Effector memory CD8-positive, alpha-beta T cell (primary cell): ENCODE measurements at places on chromosomes 2 and 18.

GRCh38 chr2:27771202-27771547 lies 344 bp upstream of the MRPL33 start:
- H3K27me3 ChIP-seq = peaks cover 3% of the 10 kb centered on the region
- peaks cover 21% of the 10 kb centered on the region for H3K36me3 ChIP-seq
- H3K4me3 ChIP-seq = peak overlapping the region; percentile 99
- peak overlapping the region; percentile 100 for H3K27ac ChIP-seq
- H3K4me1 ChIP-seq = peaks cover 39% of the 10 kb centered on the region

- no peak overlapping the region for H3K27ac ChIP-seq
- no peaks in the 10 kb centered on the region for H3K4me1 ChIP-seq
- no peak overlapping the region for H3K4me3 ChIP-seq
These were observed 71.6 kb upstream of the SPTBN1 start for GRCh38 chr2:54384301-54385203.

- no peaks in the 10 kb centered on the region for H3K27me3 ChIP-seq
- no peak for DNase-seq
- peaks cover 31% of the 10 kb centered on the region for H3K4me1 ChIP-seq
- no peak overlapping the region for H3K4me3 ChIP-seq
These were observed 81.6 kb downstream of the LBH start for GRCh38 chr2:30312916-30313315.

- H3K4me3 ChIP-seq = no peak overlapping the region
- no peak for DNase-seq
- peaks cover 39% of the 10 kb centered on the region for H3K36me3 ChIP-seq
- H3K4me1 ChIP-seq = peaks cover 8% of the 10 kb centered on the region
- no peaks in the 10 kb centered on the region for H3K27me3 ChIP-seq
- no peak overlapping the region for H3K27ac ChIP-seq
These were observed 107.9 kb downstream of the RNF144A start for GRCh38 chr2:7025082-7025481.

- peaks cover 4% of the 10 kb centered on the region for H3K36me3 ChIP-seq
- H3K27ac ChIP-seq = no peak overlapping the region
- H3K4me3 ChIP-seq = no peak overlapping the region
- H3K4me1 ChIP-seq = no peaks in the 10 kb centered on the region
- DNase-seq = no peak
- H3K27me3 ChIP-seq = no peaks in the 10 kb centered on the region
These were observed 207.1 kb downstream of the TDRD15 start for GRCh38 chr2:21330786-21331391.

- no peak for DNase-seq
- H3K27ac ChIP-seq = no peak overlapping the region
- no peak overlapping the region for H3K4me3 ChIP-seq
- H3K4me1 ChIP-seq = peaks cover 4% of the 10 kb centered on the region
These were observed 13.8 kb upstream of the ZBTB7C start for GRCh38 chr18:48422947-48423378.

GRCh38 chr2:66985906-66986305 lies 411.2 kb upstream of the ETAA1 start:
- no peak for DNase-seq
- H3K27ac ChIP-seq = no peak overlapping the region
- no peak overlapping the region for H3K4me3 ChIP-seq
- no peaks in the 10 kb centered on the region for H3K4me1 ChIP-seq
- H3K27me3 ChIP-seq = no peaks in the 10 kb centered on the region

GRCh38 chr2:124805060-124805459 lies 780.0 kb downstream of the CNTNAP5 start:
- no peak for DNase-seq
- no peaks in the 10 kb centered on the region for H3K36me3 ChIP-seq
- no peaks in the 10 kb centered on the region for H3K4me1 ChIP-seq
- no peaks in the 10 kb centered on the region for H3K27me3 ChIP-seq

DNA sequence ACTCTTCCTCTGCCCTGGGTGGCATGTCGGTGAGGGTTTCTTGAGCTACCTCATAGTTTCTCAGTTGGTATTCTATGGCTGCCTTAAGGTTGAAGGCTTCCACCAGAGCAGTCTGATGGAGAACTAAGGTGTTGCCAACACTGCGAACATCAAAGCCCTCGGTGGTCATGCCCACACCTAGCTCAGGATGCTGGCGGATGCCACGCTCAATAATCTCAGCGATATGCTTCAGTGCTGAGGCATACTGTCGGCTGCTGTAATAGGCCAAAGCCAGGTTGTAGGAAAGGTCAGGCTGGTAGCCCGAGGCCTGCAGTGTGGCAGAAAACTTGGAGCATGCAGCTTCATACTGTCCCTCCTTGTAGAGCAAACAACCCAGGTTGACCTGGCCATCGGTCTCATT lies 225.3 kb downstream of the AGPS start:
- peaks cover 12% of the 10 kb centered on the region for H3K4me1 ChIP-seq
- no peak for DNase-seq
- peak overlapping the region; percentile 100 for H3K27ac ChIP-seq
- H3K27me3 ChIP-seq = peaks cover 7% of the 10 kb centered on the region

DNA sequence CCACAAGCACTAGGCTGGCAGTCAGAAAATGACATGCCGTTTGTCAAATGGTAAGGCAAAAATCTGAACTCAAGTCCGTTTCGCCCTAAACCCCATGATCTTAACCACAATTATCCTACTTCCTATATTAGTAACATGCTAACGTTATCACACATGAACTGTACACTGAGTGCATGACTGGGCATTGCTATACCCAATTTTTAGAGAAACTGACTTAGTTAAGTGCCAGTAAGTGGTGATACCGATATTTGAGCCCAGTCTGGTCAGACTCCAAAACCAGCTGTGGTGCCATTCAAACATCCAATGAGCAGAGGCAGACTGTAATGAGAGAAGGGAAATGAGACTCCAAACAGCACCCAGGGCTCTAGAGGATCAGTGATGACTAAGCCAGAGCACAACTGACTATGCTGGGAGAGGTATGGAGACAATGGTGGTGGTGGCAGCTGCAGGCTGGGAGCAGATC lies 311.7 kb upstream of the PKDCC start:
- H3K4me3 ChIP-seq = no peak overlapping the region
- DNase-seq = no peak
- peaks cover 38% of the 10 kb centered on the region for H3K27me3 ChIP-seq
- H3K36me3 ChIP-seq = no peaks in the 10 kb centered on the region
- H3K27ac ChIP-seq = no peak overlapping the region

DNA sequence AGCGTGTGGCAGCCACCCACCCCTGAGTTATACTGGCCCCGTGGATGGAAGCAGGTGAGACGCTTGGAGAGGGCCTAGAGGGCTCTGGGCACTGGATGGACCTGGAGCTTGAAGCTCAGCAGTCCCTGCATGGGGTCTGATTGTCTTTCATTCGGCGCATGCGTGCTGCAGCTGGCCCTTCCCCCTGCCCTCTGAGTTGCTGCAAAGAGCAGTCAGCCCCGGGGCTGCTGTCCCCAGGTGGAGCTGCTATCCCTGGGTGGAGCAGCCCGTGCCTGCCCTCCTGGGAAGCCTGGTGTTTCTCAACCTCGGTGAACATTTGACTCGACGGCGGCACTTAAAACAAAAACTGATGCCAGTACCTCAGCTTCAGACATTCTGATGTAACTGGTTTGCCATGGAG lies 29.6 kb downstream of the IGFBP5 start:
- H3K4me3 ChIP-seq = no peak overlapping the region
- H3K27ac ChIP-seq = no peak overlapping the region
- peaks cover 32% of the 10 kb centered on the region for H3K27me3 ChIP-seq
- DNase-seq = no peak

DNA sequence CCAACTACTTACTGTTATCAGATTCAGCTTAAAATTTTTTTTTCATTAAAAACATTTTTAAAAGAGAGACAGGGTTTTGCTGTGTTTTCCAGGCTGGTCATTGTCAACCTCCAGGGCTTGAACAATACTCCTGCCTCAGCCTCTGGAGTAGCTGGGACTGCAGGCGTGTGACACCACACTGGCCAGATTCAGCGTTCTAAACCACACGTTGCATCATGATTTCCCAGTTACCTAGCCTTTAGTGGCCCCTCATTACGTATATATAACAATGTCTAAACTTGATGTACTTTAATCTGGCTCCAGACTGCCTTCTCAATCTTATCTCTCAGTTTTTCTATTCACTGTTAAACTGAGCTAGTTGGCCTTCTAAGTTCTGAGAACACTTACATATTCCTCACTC lies 89.6 kb downstream of the COMMD1 start:
- H3K36me3 ChIP-seq = no peaks in the 10 kb centered on the region
- peak overlapping the region; percentile 25 for H3K27ac ChIP-seq
- H3K4me1 ChIP-seq = no peaks in the 10 kb centered on the region

DNA sequence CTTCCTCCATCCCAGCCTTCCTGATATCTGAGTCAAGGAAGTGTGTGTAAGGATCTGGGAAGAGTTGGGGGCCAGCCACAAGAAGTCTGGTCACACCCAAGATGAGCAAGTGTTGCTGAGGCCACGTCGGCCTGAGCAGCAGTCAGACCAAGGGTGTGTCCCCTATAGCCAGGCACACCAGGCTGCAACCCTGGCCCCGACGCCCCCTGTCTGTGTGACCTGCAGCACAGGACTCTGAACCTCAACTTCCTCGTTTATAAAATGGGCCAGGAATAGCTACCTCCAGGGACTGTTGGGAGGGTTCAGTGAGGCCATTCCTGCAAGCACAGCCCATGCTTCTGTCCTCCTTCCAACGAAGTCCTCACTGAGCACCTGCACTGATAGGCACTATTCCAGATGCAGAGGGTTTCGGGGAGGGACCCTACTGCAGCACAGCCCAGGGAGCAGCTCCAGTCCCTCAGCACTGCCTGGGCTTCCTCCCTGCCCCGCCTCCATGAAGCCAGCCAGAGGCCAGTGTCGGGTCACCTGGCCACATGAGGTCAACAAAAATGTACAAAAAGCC lies 13.3 kb downstream of the LIMS2 start:
- H3K4me3 ChIP-seq = no peak overlapping the region
- peaks cover 6% of the 10 kb centered on the region for H3K4me1 ChIP-seq
- H3K27me3 ChIP-seq = peaks cover 58% of the 10 kb centered on the region
- no peaks in the 10 kb centered on the region for H3K36me3 ChIP-seq
- no peak overlapping the region for H3K27ac ChIP-seq
- no peak for DNase-seq

GRCh38 chr2:218252509-218253231 lies 8.1 kb upstream of the GPBAR1 start:
- H3K27me3 ChIP-seq = no peaks in the 10 kb centered on the region
- H3K36me3 ChIP-seq = peaks cover 100% of the 10 kb centered on the region
- H3K27ac ChIP-seq = peak overlapping the region; percentile 74
- H3K4me3 ChIP-seq = no peak overlapping the region

DNA sequence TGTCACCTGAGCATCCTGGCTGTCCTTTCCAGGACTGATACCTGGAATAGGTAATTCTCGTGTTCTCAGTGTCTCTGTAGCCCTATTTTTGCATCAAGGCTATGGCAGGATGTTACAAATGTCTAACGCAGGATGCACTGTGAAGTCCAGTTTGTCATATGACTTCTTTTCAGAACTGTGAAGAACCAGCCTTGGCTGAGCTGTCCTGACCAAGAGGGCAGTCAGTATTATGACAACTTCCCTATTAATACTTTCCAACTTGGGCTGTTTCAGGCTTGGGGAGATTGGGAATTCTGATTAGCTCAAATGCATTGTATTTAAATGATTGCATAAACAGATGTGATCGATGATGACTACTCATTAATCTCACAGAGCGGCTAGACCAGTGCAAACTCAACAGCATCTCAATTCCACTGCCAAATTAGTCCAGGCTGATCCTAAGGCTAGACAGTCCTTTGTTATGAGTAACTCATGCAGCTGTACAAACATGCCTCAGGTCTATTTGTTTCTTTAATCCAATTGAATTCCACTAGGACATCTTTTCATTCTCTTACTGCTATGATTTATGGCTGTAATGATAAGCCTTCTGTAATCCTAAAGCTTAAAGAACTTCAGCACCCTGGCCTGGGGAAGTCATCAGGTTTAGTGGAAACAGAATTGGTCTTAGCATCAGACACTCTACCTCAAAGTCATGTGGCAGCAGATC lies 331.6 kb downstream of the KCNS3 start:
- H3K27me3 ChIP-seq = no peaks in the 10 kb centered on the region
- no peaks in the 10 kb centered on the region for H3K36me3 ChIP-seq
- no peak for DNase-seq
- no peaks in the 10 kb centered on the region for H3K4me1 ChIP-seq
- no peak overlapping the region for H3K4me3 ChIP-seq

DNA sequence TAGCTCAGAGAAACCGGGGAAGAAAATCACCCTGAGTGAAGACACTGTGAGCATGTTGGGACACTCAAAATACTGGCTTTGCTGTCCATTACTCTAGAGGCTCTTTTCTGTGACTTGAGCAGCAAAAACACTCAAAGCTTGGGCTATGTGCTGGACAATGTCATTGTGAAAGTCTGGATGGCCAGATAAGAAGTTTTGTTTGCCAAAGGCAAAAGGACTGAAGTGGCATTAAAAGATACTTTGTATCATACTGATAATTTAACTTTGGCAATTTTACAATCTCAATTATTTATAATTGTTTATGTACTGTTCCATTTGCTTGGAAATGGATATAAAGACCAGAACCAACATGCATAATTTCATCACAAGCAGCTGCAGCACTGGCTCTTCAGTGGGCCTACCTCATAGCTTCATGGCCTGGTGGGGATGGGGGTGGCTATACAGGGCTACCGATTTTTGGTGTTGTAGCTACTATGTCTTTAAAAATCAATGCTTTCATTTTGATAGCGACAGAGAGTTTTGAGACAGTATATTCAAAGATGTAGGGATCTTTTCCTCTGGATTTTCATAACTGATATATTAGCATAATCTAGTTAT lies 51.1 kb downstream of the RBKS start:
- no peak overlapping the region for H3K27ac ChIP-seq
- H3K4me3 ChIP-seq = no peak overlapping the region

GRCh38 chr2:163397451-163397850 lies 338.4 kb downstream of the FIGN start:
- no peak for DNase-seq
- no peaks in the 10 kb centered on the region for H3K27me3 ChIP-seq

DNA sequence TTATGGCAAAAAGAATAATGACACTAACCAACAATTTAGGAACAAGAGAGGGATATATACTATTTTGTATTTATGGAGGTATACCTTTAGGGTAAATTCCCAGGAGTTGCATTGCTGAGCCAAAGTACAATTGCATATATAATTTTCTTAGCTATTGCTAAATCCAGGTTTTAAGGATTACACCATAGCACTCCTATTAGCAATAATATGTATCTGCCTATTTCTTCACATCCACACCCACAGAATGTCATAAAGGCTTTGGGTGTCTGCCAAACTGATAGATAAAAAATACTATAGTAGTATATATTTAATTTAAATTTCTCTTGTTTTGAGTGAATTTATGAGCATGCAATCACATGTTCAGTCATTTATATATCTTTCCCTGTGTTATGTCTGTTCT lies 11.5 kb upstream of the SERPINB13 start:
- no peak for DNase-seq
- no peak overlapping the region for H3K27ac ChIP-seq
- H3K27me3 ChIP-seq = peaks cover 6% of the 10 kb centered on the region

GRCh38 chr2:70627211-70627898 lies 73.7 kb upstream of the TGFA start:
- DNase-seq = no peak
- no peaks in the 10 kb centered on the region for H3K4me1 ChIP-seq
- peaks cover 33% of the 10 kb centered on the region for H3K27me3 ChIP-seq
- no peak overlapping the region for H3K4me3 ChIP-seq
- no peaks in the 10 kb centered on the region for H3K36me3 ChIP-seq

- no peaks in the 10 kb centered on the region for H3K27me3 ChIP-seq
- peak overlapping the region; percentile 4 for H3K27ac ChIP-seq
- peaks cover 14% of the 10 kb centered on the region for H3K4me1 ChIP-seq
- no peaks in the 10 kb centered on the region for H3K36me3 ChIP-seq
- no peak for DNase-seq
These were observed 41.1 kb downstream of the LCLAT1 start for GRCh38 chr2:30488012-30488659.
